ENCODE measurements at places on chromosomes 1 and 21.

DNA sequence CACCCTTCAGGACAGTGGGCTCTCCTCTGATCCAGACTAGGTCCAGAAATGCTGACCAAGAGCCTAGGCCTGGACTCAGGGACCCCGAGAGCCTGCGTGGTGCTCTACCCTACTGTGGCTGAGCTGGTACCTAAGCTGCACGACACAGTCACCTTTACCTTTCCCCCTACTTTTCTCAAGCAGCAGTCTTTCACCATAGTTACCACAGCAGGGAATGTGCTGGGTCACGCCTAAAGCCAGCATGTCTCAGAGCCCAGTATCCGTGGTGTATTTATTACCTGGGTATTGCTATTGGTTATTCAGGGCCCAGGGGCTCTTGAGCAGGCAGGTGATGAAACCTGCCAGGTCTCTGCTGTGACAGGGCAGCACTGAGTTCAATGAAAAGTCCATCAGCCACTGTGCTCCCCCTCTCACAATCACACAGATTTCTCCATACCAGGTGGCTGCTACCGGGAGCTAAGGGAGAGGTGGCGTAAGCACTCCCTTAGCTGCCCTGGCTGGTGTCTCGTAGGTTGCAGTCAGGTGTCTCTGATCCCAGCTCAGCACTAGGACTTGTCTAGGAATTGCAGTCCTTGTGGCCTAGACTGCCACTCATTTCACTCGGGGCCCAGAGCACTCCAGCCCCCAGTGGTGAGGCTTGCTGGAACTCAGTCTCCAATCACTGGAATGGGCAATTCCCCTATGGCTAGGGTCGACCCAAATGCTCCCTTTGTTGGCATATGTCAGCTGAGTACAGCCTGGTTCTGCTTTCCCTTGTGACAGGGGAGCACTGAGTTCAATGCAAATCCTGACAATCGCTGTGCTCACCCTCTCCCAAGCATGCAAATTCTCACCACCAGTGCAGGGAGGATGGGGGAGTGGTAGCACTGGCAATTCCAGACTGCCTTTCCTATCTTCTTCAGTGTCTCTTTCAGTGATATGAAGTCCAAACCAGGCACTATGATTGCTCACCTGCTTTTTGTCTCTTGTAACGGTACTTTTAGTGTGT is 128.7 kb downstream of the PHTF1 start:
- H3K4me3 ChIP-seq = no peak overlapping the region
- no peaks in the 10 kb centered on the region for H3K36me3 ChIP-seq
- H3K4me1 ChIP-seq = no peaks in the 10 kb centered on the region
- H3K27me3 ChIP-seq = no peaks in the 10 kb centered on the region
- no peak for DNase-seq

- no peak for DNase-seq
- H3K27ac ChIP-seq = no peak overlapping the region
- H3K27me3 ChIP-seq = peaks cover 41% of the 10 kb centered on the region
- H3K4me3 ChIP-seq = no peak overlapping the region
- H3K4me1 ChIP-seq = no peaks in the 10 kb centered on the region
- H3K36me3 ChIP-seq = no peaks in the 10 kb centered on the region
Measured at GRCh38 chr1:20223106-20223505, 36.8 kb upstream of the PLA2G2C start.

DNA sequence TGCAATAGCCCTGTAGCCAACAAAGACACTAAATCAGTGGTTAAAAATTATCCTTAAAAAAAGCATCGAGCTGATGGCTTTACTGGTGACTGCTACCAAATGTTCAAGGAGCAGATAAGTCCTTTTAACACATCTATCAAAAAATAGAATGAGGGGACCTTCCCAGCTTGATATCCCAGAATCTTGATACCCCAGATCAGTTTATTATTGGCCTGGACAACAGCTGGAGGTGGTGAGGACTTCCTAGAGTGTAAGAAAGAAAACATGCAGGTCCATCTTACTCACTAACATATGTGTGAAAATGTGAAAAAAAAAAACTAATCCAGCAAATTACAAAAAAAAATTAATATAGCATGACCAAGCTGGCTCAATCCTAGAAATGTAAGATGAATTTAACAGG is 21.3 kb downstream of the CHIT1 start:
- no peaks in the 10 kb centered on the region for H3K27me3 ChIP-seq
- H3K4me3 ChIP-seq = no peak overlapping the region
- H3K36me3 ChIP-seq = no peaks in the 10 kb centered on the region

- peaks cover 33% of the 10 kb centered on the region for H3K36me3 ChIP-seq
- peak overlapping the region; percentile 98 for H3K27ac ChIP-seq
- H3K4me3 ChIP-seq = peak overlapping the region; percentile 81
Measured at GRCh38 chr1:45340816-45341466, 701 bp upstream of the MUTYH start.

DNA sequence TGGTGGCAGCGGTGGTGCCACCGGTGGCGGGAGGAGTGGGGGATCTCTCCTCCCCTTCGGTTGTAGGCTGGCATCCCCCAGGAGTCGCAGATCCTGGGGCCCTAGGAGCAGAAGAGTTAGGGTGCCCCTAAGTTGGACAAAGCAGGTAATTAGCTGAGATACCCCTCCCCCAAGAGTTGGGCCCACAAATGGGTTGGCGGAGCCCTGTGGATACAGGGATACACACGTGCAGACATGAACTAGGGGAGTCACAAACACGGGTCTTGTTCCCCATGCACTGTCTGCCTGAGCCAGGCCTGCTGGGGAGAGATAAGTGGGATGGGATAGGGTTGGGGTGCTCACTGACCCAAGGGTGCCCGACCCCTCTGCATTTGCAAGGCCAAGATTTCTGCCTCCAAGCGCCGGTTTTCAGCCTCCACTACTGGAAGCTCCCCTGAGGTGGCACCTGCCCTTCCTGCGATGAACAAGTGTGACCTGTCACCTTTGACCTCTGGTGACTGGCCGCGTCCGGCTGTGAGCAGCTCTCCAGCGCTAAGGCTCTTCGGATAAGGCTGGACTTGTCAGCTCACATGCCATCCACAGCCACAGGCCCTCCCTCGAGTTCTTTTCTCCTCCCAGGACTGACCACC is 1.8 kb downstream of the CCDC17 start:
- peaks cover 32% of the 10 kb centered on the region for H3K36me3 ChIP-seq
- H3K27ac ChIP-seq = no peak overlapping the region
- no peak overlapping the region for H3K4me3 ChIP-seq
- DNase-seq = no peak
- no peaks in the 10 kb centered on the region for H3K4me1 ChIP-seq

DNA sequence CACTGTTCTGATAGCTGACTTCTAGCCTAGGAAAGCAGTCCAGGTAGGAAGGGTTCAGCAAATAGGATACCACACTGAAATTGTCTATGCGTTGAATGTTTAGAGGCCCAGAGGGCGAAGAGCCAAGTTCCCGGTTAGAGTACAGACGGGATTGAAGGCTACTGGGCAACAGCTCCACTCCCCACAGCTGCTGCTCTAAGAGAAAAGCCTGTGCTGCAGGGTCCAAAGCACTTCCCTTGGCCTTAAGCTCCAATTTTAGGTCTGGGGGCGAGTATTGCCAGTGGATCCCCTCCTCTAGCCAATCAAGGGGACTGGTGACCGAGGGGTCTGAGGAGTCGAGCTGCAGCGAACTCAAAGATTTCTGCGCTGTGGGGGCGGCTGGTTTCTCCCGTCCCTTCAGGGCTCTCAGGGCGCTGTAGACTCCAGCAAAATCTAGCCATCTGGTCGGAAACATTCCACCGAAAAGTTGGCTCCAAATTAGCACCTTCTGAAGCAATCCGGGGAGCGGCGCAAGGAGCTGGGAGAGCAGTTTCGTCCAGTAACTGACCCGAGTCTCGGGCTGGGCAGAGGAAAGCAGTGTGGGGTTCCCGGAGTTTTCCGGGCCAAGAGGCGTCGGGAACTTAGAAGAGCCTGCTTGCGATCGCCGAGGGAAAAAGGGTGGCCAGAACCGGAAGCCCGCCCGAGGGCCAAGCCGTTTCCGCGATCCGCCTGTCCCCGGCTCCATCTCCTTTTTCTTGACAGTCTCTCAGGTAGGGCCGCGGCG is 748 bp downstream of the PPP1R15B start:
- peak overlapping the region; percentile 99 for H3K27ac ChIP-seq
- peak overlapping the region; percentile 99 for H3K4me3 ChIP-seq

- peaks cover 4% of the 10 kb centered on the region for H3K4me1 ChIP-seq
- DNase-seq = no peak
- peak overlapping the region; percentile 66 for H3K27ac ChIP-seq
- H3K4me3 ChIP-seq = peak overlapping the region; percentile 81
- H3K27me3 ChIP-seq = no peaks in the 10 kb centered on the region
Measured at GRCh38 chr21:33266789-33267135, 595 bp downstream of the IL10RB start.

GRCh38 chr1:40318476-40318875 is 1.4 kb upstream of the COL9A2 start:
- H3K4me1 ChIP-seq = peaks cover 12% of the 10 kb centered on the region
- H3K27me3 ChIP-seq = no peaks in the 10 kb centered on the region
- no peak for DNase-seq
- H3K4me3 ChIP-seq = no peak overlapping the region
- no peak overlapping the region for H3K27ac ChIP-seq

DNA sequence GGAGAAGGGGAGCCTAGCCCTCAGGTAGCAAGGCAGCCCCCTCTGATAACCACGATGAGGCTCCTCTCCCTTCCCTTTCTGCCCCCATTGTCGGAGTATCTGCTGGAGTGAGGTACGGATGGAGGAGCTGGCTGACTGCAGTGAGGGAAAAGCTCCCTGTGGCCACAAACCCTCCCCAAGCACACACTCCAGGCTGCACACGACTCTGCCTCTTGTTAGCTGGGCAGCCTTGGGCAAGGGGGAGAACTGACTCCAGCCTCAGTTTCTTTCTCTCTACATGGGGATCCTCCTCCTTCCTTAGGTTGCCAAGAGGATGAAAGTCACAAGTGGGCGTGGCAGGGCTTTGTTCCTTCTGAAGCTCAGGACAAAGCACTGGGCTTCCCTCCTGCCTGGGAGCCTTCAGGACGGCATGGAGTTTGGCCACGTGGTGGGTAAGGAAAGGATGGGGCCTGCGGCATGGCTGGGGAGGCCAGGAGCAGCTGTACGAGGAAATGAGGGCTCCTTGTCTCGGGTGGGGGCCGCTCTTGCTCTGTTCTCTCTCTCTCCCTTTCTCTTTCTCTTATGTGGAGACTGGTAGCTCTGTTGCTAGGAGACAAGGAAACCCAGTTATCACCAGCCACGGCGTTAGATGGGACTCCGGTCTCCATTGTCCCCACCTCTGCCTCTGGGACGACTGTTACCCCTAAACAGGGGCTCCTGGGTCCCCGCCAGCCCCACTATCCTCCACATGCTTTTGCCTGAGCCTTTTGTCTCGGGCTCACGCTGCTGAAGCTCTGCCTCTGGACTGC is 39.7 kb downstream of the LRP8 start:
- H3K4me3 ChIP-seq = no peak overlapping the region
- H3K27ac ChIP-seq = no peak overlapping the region
- H3K4me1 ChIP-seq = no peaks in the 10 kb centered on the region
- DNase-seq = no peak

DNA sequence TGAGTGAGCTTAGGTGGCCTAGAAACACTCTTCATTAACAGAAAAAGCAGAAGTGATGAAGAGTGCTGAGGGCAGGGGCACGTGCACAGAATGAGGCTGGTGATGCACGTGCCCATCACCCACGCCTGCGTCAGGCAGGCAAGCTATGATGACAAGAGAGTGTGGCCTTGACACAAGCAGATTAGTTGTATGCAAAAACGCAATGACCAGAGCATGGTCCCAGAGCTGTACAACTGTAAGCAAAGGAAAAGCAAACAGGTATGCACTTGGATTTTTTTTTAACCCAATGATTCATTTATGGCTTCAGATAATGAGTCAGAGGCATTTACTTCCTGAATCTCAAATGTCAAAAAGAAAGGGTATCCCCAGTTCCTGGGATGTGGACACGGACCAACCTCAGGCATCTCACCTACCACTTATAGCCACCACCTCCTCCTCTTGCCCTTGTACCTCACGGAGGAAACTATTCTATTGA is 9.1 kb upstream of the TMEM61 start:
- peaks cover 2% of the 10 kb centered on the region for H3K4me1 ChIP-seq
- DNase-seq = no peak
- H3K27me3 ChIP-seq = no peaks in the 10 kb centered on the region
- H3K36me3 ChIP-seq = no peaks in the 10 kb centered on the region
- H3K27ac ChIP-seq = no peak overlapping the region

GRCh38 chr1:62906428-62906886 is 122.5 kb downstream of the ATG4C start:
- H3K27me3 ChIP-seq = no peaks in the 10 kb centered on the region
- H3K27ac ChIP-seq = no peak overlapping the region
- peaks cover 21% of the 10 kb centered on the region for H3K4me1 ChIP-seq
- no peaks in the 10 kb centered on the region for H3K36me3 ChIP-seq
- no peak for DNase-seq
- H3K4me3 ChIP-seq = no peak overlapping the region

DNA sequence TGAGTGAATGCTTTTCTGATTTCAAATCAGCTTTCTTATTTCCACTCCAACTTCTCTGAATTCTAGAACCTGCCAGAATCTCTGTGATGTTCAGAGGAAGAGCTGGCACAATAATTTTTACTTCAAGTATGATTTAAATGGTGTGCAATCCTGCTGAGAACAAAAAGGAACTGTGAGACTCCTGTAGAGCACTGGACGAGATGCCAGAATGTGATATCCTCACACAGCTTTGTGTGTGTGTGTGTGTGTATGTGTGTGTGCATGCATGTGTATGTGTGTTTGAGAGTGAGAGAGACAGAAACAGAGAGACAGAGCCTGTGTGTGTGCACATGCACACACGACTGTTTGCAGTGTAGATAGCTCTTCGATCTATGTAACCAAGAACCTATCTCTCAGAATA is 713.6 kb upstream of the ZP4 start:
- no peaks in the 10 kb centered on the region for H3K4me1 ChIP-seq
- no peak overlapping the region for H3K27ac ChIP-seq
- H3K4me3 ChIP-seq = no peak overlapping the region
- no peaks in the 10 kb centered on the region for H3K27me3 ChIP-seq
- no peaks in the 10 kb centered on the region for H3K36me3 ChIP-seq
- DNase-seq = no peak

DNA sequence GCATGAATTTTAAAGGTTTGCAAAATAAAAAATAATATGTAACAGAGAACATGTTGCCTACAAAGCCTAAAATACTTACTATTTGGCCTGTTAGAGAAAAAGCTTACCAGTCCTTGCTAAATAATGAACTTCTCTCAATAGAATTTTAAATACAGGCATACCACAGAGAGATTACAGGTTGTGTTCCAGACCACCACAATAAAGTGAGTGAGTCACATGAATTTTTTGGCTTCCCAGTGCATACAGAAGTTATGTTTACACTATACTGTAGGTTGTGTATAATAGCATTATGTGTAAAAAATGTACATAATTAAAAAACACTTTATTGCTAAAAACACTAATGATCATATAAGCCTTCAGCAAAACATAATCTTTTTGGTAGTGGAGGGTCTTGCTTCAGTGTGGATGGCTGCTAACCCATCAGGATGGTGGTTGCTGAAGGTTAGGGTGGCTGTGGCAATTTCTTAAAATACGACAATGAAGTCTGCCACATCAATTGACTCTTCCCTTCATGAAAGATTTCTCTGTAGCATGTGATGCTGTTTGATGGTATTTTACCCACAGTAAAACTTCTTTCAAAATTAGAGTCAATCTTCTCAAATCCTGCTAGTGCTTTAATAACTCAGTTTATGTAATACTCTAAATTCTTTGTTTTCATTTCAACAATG is 48.6 kb downstream of the SCYL3 start:
- no peak overlapping the region for H3K27ac ChIP-seq
- H3K4me1 ChIP-seq = peaks cover 4% of the 10 kb centered on the region
- H3K36me3 ChIP-seq = peaks cover 52% of the 10 kb centered on the region
- no peaks in the 10 kb centered on the region for H3K27me3 ChIP-seq
- H3K4me3 ChIP-seq = no peak overlapping the region
